NCI-H1048 (cell line): ENCODE measurements at places on chromosomes 6 and 20.

- no peak for DNase-seq
Measured at GRCh38 chr6:100186552-100186951, 192.5 kb upstream of the MCHR2 start.

- no peak for DNase-seq
Measured at GRCh38 chr20:47453167-47453782, 48.4 kb upstream of the NCOA3 start.

- DNase-seq, result no peak
Measured at GRCh38 chr20:14672066-14672465, 334.7 kb upstream of the FLRT3 start.

GRCh38 chr6:20169119-20169557 is 43.1 kb downstream of the MBOAT1 start:
- DNase-seq, result no peak

- no peak for DNase-seq
Measured at GRCh38 chr20:23021541-23021940, 13.6 kb upstream of the SSTR4 start.

DNA sequence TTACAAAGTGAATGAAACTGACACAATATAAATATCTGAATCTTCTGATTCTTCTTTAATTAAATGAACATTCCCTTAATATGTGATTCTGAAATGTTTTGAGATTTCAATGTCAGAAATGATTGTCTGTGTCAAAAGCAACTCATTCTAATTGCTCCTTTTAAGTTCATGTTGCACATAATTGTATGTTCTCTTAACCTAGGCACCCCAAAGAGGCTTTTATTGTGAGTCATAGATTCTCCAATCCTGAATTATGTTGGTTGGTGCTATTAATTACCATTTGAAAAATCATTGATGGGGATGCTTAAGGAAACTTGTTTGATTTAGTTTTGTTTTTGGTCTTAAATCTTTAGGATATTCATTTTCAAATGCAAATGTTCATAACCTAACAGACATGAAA is 829.7 kb upstream of the CITED2 start:
- DNase-seq, result no peak

- no peak for DNase-seq
Measured at GRCh38 chr20:3390759-3391425, 16.6 kb downstream of the DNAAF9 start.

DNA sequence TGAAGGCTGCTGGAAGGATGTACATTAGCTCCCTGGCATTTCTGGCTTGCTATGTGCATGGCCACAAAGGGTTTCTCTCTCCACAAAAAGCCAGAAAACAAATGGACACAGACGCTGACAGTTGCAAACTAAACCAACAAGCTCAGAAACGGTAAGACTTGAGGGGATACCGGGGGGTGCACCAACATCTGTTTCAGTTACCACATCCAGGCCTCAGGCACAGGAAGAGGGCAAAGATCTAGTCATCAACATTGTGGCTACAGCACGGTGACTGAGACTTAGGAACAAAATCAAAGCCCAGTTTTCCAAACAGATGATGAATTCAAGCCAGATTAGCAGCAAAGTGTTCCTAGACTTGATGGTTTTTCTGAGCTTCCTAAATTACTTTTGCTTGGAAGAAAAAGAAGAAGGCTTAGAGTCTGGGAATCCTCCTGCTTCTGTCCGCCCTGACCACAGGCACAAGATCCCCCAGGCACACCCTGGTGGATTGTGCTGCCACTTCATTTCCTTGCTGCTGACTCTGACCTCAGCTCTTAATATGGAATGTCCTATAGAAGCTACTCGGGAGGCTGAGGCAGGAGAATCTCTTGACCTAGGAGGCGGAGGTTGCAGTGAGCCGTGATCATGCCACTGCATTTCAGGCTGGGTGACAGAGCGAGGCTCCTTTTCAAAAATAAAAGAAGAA is 54.2 kb upstream of the ADGRF1 start:
- DNase-seq, result no peak

GRCh38 chr20:1623501-1624205 is 3.8 kb upstream of the SIRPB1 start:
- DNase-seq, result no peak

DNA sequence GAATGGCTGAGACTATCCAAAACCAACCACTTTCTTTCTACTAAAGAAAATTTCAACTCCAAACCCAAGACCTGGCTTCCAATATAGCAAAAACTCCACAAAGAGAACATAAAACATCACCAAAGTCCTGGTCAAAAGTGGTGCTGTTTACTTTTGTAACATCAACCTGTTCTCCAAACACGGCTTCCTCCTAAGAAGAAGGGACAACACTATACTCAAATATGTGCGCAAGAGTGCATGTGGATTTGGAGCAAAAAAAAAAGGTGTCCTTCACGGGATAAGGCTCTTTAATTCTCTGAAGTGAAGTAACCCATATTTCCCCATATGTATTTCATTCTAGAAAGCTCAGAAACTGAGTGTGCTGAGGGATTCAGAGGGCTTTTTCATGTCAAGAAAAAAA is 6.6 kb downstream of the B4GALT5 start:
- no peak for DNase-seq

- no peak for DNase-seq
Measured at GRCh38 chr20:13042458-13042794, 33.7 kb downstream of the SPTLC3 start.

DNA sequence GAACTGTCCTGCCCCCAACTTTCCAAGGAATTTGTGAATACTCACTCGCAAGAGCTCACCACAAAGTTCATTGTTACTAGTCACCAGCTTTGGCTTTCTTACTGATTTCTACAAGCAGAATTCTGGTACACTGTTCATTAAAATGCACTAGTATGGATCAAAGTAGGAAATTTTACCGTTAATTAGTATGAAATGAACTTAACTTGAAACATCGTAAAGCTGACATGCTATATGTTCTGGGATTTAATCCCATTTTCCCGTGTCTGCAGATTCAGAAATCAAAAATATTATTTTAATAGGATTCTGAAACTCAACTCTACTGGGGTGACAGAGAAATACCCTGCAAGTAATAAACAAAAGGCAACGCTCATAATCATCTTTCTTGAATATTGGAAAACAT is 399.3 kb downstream of the DOK5 start:
- DNase-seq, result no peak

DNA sequence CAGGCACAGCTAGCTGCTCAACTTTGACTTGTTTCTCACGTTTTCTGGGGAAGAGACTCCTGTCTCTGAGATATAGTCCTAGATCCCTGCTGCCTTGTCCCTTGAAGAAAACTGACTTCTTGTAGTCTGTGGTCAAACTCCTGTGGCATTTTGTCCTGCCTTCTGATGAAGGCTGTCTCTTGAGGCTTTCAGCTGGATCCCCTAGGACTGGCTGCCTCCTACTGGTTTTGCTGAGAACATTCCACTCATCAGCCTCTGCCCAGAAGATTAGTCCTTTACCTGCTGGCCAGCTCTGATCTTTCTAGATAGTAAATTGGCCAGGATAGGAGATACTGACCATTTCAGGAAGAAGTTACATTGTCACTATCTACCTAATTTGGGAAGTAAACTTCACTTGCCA is 71.9 kb upstream of the CNR1 start:
- no peak for DNase-seq

DNA sequence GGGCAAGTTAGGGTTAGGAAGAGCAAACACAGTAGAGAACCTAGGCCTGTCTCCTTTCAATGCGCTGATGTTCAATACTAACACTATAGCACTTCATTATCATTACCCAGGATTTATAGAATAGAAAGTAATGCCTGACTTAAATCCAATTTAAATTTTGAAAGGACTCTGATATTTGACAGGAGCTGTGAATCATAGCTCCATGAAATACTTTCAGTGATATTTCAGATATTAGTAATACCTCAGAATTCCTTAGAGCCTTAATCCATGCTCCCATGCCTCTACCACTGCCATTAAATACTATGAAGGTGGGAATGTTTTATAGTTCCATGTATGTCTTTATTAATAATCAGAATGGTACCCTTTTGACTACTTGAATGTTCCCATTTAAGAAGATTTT is 530.2 kb downstream of the BCKDHB start:
- DNase-seq, result no peak

DNA sequence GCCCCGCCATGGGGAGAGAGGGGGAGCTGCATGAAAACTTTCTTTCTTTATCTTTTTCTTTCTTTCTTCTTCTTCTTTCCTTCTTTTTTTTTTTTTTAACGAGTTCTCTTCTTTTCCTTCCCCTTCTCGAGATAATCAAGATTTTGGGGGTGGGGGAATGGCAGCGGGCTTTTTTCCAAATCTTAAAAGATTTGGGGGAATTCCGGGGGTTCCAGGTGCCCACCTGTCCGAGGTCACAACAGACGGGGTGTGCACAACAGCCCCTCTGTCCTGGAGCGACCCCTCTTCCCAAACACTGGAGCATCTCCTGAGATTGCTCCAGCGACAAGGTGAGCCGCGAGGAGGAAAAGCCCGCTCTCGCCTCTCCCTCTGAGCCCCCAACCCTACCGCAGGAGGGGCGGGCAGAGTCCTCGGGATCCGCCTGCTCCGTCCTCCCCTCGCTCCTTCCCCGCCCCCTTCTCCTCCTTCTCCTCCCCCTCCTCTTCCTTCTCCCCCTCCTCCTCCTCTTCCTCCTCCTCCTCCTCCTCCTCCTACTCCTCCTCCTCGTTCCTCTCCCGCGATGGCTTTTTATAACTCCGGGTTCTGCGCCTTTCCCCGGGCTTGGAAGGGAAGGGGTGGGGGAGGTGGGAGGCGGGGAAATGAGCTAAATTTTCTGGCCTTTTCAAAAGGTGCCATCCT is 689 bp upstream of the KCNB1 start:
- DNase-seq, result no peak

- no peak for DNase-seq
Measured at GRCh38 chr6:11172501-11173327, 59.8 kb downstream of the NEDD9 start.

DNA sequence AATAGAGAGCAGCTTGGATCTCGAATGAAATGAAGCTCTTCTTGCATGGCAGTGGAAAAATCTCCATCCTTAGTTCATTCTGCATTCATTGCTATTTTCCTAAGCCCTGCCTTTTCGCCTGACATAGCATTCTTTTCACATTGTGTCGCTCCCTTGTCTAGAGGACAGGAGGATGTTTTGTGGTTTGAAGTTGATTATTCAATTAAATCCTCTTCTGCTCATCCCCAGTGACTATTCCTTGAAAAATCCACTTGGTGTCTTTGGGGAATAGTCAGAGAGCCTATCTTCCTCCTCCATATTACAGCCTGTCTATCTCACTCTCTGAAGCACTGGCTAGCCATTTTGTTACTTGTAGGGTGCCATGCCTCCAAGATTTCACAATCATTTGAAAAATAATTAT is 161.2 kb downstream of the KLHL32 start:
- no peak for DNase-seq

DNA sequence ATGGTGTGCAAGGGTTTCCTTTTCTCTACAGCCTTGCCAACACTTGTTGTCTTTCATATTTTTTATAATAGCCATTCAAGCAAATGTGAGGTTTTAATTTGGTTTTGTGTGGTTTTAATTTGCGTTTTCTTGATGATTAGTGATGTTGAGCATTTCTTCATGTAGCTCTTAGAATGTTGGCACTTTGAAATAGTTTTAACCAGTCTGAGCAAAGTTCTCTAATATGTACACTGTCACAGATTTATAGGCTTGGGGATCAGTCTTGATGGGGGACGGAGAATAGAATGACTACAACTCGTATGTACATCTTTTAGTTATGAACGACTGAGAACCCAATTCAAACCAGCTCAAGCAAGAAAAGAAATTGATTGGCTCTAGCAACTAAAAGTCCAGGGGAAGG is 1003.1 kb downstream of the KIF16B start:
- DNase-seq, result no peak

DNA sequence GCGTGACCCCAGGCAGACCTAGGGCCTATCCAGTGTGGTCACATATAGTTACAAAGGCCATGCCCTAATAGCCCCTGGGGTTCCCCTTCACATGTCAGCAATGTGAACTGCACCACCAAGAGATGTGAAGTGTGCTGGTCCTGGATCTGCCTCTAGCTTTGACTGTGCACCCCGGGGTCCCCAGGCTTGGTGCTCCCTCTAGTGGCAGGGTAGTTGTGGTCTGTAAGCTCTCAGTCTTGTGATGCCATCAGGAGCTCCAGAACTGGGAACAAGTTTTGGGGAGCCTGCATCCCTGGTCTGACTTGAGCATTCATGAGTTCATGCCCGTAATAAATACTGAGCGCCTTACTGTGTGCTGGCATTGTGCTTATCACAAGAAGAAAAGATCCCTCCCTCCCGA is 143.4 kb downstream of the DHX35 start:
- no peak for DNase-seq

DNA sequence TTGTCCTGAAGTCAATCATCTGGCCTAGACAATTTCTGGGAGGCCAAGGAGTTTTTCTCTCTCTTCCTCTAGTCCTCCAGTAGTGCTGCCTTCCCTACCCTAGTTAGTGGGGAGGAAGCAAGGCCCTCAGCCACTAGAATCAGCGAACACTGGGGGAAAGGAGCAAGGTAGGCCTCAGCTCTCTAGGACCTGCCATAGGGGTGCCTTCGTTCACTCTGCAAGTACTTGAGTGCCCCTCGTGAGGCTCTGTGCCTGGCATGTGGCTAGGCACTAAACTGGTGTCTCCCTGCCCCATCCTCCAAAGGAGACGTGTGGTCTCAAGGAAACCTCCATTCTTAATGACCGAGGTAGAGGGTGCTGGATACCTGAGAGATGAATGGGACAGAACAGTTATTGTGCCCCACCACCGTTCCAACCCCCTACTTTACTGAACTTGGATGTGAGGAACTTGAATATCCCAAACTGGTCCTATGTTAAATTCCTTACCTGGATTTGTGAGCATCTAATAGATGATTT is 1.1 kb downstream of the DEF6 start:
- no peak for DNase-seq

DNA sequence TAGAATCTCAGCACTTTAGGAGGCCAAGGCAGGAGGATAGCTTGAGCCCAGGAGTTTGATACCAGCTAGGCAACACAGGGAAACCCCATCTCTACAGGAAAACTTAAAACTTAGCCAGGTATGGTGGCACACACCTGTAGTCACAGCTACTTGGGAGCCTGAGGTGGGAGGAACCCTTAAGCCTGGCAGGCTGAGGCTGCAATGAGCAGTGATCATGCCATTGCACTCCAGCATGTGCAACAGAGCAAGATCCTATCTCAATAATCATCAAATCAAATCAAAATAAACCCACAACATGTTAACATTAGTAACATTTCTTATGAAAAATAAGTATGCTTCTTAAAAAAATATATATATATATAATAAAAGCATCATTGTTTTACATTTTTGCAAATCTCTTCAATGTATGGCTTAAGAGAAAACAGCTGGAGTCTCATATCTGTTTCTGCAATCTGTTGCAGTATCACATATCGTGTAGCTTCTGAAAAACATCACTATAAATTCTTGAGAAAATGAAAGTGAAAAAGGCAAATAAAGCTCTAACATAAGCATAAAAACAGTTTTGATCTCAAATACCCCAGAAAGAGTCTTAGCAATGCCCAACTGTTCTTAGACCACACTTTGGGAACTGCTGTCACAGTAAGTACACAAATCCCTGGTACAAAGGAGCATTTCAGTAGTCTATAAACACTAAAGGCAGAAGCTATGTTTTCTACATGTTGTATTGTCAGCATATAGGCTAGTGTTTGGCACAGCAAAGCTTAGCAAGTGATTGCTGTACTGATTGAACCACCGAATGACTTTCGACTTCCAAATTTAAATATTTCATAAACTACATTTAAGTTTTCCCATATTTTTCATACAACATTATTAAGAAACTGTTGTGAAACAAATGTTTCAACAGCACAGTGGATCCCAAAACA is 8.0 kb downstream of the MMUT start:
- no peak for DNase-seq

- DNase-seq, result no peak
Measured at GRCh38 chr6:16404456-16404855, 166.1 kb downstream of the GMPR start.

- peak; percentile 83 for DNase-seq
Measured at GRCh38 chr6:154733183-154733625, at the start of gene SCAF8. Gene SCAF8, plus strand, starts transcription at chr6:154733416. Its CDS starts 485 bp downstream, at chr6:154733901.

GRCh38 chr20:43507150-43508080 is at the start of gene L3MBTL1:
Gene L3MBTL1, plus strand, starts transcription at chr20:43507697. Its CDS starts 5,807 bp downstream, at chr20:43513504.
- DNase-seq, result no peak
